ENCODE measurements at places on chromosomes 1 and 21.

DNA sequence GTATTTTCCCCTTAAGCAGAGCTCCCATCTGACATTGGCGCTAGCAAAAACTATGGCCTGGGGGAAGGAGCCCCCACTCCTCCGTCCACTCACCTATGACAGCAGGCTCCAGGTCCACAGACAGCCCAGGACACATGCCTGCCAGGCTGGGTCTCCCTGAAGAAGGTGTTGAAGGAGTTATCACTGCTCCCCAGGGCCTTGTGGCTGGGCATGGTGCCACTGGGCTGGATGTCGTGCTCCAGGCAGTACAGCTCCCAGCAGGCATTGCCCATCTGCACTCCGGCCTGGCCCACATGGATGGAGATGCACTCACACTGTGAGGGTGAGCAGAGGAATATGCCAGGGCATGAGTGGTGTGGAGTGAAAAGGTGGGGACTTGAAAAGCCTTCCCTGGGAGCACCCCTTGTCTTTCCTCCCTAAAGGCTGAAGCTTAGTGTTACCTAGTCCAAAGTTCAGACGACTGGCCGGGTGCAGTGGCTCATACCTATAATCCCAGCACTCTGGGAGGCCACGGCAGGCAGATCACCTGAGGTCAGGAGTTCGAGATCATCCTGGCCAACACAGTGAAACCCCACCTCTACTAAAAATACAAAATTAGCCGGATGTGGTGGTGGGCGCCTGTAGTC lies 30.0 kb downstream of the RABIF start:
- DNase-seq, result no peak

GRCh38 chr1:206772243-206772937 lies at the start of gene IL10:
Gene IL10, minus strand, starts transcription at chr1:206772494. Its CDS starts 59 bp downstream, at chr1:206772435.
- DNase-seq, result no peak

GRCh38 chr1:209074575-209075250 lies 508.8 kb upstream of the CAMK1G start:
- no peak for DNase-seq

DNA sequence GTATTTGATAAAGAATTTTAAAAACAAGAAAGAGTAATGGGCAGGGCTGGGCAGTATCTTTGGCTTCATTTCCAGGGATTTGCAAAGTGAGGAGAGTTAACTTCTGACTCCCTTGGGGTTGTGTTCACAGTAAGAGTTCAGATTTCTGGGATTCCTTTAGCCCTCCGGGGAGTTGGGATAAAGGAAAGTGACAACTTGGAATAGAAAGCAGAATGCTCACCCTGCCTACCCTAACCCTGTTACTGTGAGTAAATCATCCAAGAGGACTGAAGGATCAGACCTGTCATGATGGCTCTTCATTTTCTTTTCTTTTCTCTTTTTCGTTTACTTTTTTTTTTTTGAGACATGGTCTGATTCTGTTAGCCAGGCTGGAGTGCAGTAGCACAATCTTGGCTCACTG lies 76.1 kb downstream of the CACHD1 start:
- no peak for DNase-seq

GRCh38 chr1:81600878-81601622 lies 199.7 kb upstream of the ADGRL2 start:
- DNase-seq, result no peak

GRCh38 chr1:204199579-204199978 lies 3.3 kb upstream of the KISS1 start:
- DNase-seq, result no peak

- no peak for DNase-seq
These were observed 17.1 kb downstream of the FCRL4 start for GRCh38 chr1:157580828-157581210.

Data from BJ (cell line).